ENCODE measurements at places on chromosomes 7 and 10.

GRCh38 chr7:11346302-11346701, 372.6 kb downstream of the PHF14 start:
- no peak for DNase-seq

GRCh38 chr7:64651203-64651602, 14.7 kb upstream of the ZNF107 start:
- DNase-seq: no peak

GRCh38 chr7:11830582-11831155, 1.3 kb downstream of the THSD7A start:
- DNase-seq: peak; percentile 8

DNA sequence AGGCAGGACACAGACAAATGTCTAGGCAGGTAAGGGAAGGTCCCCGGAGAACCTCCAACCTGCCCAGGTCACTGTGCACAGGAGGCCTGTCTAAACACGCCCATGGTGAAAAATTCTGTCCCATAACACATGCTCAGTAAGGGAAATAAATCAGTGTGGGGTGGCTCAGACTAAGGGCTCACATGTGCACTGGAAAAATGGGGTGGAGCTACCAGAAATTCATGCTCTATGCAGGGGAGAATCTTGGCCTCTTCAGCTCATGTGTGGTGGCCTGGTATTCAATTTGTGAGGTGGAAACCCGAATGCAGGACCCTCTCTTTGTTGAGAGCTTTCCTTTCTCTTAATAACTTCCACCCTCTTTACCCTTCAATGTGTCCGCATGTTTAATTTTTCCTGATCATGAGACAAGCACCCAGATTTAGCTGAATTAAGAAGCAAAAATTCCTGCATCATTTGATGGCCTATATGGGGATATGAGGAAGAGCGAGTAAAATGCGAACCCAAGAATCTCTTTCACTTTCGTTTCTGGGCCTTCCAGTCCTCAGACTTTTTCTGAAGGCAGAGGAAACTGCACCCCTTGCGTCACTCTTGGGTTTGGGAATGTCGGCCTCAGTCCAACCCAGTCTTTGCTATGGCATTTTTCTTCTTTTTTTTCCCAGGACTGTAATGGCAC, 163.2 kb downstream of the DGKB start:
- no peak for DNase-seq

DNA sequence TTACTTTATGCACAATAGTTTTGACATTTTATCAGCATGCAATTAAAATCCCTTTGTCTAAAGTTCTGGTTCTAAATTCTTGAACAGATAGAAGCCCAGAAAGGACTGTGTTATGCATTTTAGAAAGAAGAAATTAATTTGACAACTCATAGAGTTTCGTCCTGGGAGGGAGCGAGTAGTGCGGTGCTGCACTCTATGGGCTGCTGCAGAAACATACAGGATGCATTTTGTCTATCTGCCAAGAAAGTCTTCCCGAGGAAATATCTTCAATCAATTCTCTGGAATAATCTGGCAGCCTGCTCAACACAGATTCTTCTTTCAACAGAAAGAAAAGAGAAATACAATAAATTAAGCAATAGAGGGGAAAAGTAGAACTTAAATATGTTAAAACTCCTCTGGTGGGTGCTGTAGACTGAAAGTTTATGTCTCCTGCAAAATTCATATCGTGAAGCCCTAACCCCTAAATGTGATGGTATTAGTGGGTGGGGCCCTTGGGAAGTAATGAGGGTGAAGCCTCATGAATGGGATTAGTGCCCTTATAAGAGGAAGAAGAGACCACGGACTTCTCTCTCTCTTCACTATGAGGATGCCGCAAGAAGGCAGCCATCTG, 39.0 kb upstream of the IFRD1 start:
- DNase-seq: peak; percentile 72

DNA sequence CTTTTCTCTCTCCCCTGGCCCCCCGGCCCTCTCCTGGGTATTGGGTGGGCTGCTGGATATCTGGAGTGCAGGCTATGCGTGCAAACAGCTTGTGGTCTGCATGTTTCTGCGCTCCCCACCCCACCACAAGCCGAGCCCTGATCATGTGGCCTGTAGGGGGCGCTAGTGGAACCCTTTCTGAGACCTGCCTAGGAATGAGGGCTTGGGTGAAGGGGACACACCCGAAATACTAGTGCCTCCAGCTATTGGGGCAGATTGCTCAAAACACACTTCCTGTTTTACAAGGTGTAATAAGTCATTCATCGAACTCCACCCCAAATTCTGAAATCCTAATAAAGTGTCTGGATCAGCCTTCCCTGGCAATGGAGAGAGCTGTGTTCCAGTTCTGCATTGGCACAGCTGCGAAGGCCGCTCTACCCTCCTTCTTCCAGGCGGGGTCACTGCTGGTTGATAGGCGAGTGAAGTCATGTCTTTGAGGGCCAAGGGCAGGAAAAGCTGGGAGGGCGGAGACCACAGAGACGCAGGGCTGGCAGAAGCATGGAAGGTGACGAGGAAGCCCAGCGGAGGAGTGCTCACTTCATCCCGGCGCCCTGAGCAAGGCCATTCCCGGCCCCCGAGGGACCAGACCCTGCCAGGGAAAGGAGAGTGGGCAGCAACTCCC, 19.8 kb upstream of the PRRT4 start:
- DNase-seq: peak; percentile 26

DNA sequence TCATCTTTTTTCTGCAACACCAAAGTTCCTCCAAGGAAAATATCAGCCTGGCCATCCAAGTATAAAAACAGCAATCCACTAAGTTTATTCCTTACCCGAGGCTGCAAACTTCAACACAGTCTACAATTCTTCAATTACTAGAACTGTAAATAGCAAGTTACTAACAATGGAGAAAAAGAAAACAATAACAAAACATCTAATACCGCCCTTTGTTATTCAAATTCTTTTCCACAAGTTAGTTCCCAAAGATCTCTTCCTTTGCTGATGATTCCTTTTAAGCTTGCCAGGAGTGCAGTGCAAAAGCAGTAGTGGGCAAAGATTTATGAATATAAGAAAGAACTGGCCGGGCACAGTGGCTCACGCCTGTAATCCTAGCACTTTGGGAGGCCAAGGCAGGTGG, 86.2 kb downstream of the CUL2 start:
- DNase-seq: no peak

DNA sequence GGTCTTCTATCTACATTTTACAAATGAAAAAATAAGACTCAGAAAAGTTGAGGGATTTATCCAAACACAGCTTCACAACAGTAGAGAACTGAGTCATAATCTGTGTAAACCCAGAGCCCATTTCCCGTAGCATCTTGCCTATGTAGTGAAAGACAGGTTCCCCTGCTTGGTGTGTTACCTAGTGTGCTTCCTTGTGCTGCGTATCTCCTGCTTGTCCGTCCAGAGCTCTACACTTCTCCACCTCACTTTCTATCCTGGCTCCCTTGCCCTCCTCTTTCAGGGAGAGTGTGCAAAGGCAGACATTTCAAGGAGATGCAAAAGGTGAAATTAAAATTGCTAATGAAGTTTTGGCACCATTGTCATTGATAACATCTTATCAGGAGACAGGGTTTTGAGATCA, 1.4 kb upstream of the ASNS start:
- no peak for DNase-seq

DNA sequence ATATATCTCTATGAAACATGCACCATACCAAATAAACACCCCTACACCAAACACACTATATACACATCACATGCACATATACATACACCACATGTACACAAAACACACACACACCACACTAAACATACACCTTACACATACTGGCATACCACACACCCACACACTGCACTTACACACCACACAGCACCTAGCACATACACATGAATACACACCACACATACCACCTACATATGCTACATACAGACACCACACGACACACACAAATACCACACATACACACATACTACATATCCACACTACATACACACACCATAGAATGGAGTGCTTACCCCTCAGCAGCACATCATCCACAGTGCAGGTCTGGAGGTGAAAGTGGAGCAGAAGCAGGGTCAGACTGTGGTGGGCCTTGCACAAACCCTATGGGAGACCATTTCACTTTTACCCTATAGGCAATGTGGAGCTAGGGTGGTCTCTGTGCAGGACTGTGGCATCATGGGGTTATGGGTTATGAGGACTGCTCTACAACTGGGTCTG, 64.6 kb downstream of the WDFY4 start:
- no peak for DNase-seq

GRCh38 chr7:103521937-103522336, 75.9 kb upstream of the SLC26A5 start:
- no peak for DNase-seq

- no peak for DNase-seq
Measured at GRCh38 chr7:106501605-106502580, 159.1 kb downstream of the CCDC71L start.

GRCh38 chr10:102467318-102467717, 16.0 kb upstream of the C10orf95 start:
- no peak for DNase-seq

DNA sequence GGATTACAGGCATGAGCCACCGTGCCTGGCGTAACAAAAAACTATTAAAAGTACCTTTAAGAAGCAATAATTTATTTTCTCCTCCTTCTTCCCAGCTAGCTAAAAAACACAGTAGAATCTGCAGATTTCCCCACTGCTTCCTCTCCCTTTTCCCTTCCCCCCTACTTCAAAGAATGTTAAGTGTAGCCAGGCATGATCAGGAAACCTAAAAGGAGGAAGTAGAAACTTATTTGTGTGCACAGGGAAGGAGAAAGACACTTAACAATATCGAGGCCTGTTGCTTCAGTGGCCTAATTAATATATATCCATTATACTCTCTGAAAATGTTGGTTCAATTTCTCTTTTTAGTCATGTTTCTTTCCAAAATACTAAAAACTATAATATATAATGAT, 127.7 kb downstream of the NRBF2 start:
- no peak for DNase-seq

DNA sequence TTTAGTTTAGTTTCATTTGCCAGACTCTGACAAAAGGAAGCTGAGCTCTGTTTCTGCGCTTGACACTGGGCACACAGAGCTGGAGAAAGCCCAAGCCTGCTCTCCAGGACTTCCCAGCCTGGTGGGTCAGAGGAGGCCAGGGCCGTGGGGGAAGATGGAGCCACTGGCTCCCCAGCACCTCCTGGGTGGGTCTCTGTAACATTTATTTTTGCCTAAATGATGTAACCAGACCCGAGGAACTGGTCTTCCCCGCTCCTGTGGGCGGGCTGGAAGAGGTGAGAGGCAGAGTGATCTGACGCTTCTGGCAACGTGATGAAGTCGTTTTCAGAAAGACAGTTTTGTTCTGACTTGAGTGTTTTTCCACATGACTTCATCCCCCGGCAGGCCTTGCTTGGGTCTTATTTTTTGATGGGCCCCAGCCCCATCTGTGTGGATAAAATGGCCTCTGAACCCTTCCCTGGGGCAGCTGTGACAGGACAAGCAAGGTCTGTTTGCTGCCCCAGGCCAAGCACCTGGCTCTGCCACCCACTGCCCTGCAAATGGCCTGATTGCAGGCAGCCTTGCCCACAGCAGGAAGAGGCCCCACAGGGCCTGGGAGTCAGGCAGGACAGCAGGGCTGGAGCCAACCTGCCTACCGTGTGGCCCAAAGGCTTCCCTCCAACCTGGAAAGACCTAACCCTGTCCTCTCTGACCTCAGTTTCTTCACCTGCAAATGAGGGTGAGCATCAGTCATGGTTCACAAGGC, 304.9 kb upstream of the ZMIZ1 start:
- DNase-seq: no peak

DNA sequence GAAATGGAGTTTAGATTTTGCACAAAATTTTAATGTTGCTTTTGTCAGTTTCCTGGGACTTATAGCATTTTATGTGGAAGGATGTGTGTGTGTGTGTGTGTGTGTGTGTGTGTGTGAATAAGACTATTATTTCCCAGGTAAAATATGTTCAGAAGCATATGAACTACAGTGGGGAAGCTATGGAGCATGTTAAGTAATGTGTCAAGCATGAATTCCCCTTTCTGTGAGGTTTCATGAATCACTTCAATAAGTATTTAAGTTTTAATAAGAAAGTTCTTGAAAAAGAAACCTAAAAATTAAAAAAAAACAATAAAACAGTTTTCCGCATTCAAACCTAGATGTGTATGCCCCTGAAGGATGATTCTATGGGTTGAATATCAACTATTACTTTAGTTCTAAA, 693 bp downstream of the CREB5 start:
- no peak for DNase-seq

DNA sequence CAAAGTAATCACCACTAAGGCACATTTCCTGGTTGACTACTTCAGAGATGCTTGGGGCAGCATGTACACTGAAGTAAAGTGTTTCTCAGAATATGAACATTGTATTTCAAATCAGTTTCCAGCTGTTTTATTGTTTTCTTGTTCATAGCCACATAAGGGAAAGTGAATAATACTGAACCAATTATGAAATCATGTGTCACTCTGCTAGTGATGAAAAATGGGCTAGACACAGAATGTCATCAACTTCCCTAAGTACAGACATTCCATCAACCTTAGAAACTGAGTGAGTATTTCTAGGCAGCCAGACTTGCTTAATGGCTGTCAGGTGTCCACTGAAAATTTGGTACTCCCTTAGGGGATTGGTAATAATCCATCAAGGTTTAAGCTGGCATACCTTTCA, 603.5 kb downstream of the ARL4A start:
- DNase-seq: peak; percentile 14

DNA sequence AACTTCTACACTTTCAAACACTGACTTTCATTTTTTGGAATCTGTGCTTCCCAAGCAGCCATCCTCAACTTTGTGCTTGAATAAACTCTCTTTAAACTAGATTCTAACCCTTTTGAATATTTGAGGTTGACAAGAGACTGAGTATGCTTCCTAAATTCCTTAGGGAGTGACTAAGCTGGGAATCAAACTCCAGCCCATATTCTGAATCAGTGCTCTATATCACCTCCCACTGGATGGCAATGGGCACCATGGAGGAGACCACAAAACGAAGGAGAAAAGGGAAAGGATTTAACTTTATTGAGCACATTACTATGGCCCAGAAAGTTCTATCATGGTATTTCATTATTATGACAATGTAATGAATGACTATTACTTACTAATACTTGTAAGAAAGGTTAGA, 17.2 kb upstream of the SLC26A4 start:
- peak; percentile 64 for DNase-seq

DNA sequence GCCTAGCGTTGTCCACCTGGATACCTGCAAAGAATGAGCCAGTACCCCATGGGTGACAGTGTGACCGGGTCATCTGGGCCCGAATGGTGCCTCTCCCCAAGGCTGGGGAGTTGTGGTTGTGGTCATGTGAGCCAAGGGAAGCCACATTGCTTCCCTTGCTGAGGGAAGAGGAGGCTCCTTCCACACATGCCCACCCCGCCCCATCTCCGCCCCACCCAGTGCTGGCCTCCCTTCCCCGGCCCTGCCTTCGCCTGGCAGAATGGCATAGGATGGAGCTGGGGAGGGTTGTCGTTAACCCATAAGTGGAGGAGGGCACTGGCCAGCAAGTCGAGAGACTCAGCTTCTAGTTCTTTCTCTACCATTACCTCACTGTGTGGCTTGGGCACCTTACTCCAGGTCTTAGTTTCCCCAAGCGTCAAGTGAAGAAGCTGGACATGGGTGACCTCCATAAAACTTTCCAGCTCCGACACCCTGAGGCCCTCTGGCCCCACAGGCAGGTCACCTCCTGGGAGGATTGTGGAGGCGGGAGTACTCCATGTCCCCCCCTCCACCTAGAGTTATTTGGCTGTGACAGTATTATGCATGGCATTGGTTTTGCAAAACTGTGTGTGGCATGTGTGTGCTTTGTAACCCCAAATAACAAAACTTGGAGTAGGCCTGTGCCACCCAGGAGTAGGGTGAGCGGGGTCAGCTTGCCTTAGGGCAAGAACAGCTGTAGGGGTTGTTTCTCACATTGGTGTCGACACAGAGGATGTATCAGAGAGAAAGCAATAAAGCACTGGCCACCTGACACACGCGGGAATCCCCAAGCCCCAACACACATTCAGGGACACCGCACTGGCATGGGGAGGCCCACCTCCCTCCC, 90.5 kb upstream of the MACROH2A2 start:
- DNase-seq: no peak

- no peak for DNase-seq
Measured at GRCh38 chr7:10343108-10343507, 630.6 kb upstream of the PHF14 start.
